Effector CD4-positive, alpha-beta T cell (primary cell): ENCODE measurements at places on chromosomes 11 and 22.

- DNase-seq: no peak
These were observed 95.5 kb downstream of the RPL27A start for GRCh38 chr11:8777907-8778767.

GRCh38 chr11:91560434-91560833 is 664.2 kb upstream of the FAT3 start:
- DNase-seq: no peak

- no peak for DNase-seq
These were observed 30.6 kb upstream of the TSKU start for GRCh38 chr11:76752321-76753143.

DNA sequence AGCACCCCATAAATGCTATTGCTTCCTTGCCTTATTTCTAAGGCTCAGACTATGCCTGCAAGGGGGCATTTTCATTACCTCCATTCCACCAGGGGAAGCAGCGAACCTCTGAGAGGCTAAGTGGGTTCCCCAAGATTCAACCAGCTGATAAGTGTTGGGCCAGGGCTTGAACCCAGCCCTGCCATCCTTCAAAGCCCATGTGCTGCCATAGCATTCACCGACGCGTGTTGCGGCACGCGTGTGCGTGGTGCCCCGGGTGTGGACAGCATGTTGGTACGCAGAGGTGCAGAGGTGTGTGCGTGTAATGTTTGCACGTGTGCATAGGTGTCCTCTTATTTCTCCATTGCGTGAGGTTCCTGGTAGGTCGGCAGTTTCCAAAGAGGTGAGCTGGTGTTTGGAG is 66.0 kb upstream of the PPARA start:
- no peak for DNase-seq

GRCh38 chr11:115550291-115551059 is 46.3 kb upstream of the CADM1 start:
- DNase-seq: no peak

DNA sequence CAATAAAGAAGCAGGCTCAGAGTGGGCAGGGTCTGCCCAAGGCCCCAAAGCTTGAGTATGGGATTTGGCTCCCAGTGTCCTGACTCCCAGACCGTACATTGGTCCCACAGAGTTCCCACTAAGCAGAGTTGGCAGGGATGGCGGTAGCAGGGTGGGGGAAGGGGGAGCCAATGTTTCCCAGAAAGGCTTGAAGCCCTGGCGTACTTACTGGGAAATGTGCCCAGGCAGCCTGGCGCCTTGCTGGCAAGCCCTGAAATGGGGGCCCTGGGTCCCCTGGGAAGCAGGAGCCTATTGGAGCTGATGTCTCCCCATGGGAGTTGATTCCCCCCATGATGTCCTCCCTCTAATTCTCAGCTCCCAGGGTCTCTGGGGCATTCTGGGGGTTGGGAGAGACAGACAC is 9.3 kb downstream of the ARHGEF17 start:
- DNase-seq: no peak

DNA sequence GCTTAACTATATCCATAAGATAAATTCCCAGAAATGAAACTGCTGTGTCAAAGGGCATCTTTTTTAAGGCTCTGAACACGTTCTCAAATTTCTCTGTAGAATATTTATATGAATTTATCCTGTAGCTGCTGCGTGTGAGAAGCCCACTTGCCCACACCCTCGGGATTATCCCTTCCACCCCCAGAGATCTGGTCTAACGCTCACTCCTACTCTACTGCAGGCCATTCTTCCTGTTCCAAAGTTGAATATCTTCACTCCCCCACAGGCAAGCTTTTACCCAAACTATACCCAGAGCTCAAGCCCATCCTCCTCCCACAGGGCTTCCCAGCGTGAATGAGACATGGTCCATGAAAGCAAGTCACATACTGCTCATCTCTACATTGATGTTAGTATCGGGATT is 24.9 kb downstream of the SIAE start:
- no peak for DNase-seq

GRCh38 chr11:92269021-92269420 is 44.4 kb downstream of the FAT3 start:
- no peak for DNase-seq

DNA sequence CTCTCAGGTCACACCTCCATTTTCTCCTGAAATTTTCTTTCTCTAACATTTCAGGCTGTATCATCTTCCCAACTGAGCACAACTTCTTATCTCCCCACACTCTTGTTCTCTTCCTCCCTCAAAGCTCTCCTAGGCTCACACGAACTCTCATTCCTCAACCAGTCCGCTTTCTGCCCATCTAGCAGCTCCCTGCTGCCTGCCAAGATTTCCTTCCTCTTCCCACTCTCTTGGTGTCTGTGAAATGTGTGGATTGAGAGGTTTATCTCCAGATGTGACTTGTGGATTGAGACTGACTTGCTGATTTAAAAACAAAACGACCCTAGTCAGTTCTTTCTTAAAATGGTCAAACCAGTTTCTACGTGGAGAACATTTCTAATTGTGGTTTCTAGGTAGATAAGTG is 106.3 kb downstream of the MTNR1B start:
- no peak for DNase-seq

GRCh38 chr11:27635567-27636037 is 64.7 kb downstream of the BDNF start:
- no peak for DNase-seq

DNA sequence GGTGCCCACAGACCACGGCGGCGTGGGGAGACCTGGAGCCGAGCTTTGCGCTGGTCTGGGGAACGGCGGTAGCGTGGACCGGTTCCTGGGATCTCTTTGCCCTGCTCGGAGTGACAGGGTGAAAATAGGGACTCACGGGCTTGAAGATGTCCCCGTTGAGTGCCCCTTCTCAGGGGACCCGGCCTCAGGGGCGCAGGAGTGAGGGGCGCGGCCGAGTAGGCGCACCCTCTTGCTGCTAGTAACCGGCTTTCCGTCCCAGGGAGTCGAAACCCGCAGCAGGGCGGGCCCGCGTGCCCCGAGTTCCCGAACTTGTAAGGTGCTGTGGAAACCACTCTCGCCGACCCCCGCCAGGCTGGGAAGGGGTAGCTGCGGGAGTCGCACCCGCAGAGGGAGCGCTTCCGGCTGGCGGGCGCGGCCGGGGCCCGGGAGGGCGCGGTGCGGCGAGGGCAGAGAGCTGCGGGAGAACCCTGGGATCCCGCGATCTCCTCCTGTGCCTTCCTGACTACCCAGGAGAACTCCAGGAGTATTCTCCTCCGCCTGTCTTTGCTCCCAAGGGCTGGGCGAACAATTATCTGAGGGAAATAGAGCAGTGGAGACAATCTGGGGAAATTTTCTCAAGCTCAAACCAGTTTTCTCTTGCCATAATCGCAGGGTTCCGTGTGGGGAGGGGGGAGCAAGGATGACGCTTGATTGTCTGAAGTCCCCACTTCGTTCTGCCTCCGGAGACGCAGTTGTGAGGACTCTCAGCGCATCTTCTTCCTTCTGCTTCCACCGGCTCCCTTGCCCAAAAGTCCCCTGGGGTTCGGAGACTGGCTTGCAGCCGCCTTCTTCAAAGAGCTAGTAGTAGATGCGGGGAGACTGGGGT is 666 bp downstream of the NELL1 start:
- DNase-seq: no peak

DNA sequence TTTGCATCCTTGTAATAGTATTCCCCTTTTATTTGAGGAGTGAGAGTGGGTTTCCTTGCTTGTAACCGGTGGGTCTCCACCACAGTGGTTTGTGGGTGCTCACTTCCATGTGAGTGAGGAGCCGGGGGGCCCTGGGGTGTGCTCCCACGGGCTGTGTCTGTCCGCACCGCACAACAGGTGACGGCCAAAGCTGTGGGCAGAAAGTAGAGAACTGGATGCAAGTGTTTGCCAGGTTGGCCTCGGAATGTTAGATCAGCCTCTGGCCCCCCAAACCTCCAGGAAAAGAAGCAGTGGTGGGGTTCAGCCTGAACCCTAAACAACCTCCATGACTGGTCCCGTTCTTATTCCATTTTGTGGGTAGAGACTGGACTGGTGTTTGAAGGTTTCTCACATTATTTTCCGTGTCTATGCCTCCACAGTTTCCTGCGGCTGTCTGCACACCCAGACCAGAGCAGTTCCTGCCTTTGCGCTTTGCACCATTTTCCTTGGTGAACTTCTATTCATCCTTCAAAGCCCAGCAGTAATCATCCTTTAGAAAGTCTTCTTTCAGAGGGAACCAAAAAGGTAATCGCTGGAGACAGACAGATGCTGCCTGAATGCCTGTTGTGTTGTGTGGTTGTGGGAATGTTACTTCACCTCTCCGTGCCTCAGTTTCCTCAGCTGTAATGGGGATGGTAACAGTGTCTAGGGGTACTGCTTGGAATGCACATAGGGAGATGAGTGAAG is 77.2 kb downstream of the MYEOV start:
- no peak for DNase-seq

DNA sequence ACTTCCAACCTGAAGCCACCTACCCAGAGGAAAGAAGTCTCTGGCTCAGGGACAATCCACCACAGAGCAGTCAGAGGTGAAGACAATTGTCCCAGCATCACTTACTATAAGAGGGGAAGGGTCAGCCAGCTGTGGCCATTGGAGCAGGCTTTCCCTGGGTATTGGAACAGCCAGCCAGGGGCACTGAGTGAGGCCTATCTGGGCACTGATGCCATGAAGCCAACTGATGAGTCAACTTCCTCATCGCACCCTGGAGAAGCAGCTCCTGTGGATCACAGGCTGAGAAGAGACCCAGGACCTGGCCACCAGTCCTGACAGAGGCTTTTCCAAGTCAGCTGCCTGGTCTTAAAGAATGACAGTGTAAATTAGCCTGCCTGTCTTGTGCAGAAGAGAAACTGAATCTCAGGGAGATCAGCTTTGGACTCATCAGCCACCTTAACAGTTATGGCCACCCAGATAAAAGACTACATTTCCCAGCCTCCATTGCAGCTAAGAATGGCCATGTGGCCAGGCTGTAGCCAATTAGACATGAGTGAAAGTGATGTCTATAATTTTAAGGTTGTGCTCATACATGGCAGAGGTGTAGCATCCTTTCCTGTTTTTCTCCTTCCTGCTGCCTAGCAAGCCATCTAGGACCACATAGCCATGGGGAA is 19.0 kb downstream of the CHST1 start:
- DNase-seq: no peak

DNA sequence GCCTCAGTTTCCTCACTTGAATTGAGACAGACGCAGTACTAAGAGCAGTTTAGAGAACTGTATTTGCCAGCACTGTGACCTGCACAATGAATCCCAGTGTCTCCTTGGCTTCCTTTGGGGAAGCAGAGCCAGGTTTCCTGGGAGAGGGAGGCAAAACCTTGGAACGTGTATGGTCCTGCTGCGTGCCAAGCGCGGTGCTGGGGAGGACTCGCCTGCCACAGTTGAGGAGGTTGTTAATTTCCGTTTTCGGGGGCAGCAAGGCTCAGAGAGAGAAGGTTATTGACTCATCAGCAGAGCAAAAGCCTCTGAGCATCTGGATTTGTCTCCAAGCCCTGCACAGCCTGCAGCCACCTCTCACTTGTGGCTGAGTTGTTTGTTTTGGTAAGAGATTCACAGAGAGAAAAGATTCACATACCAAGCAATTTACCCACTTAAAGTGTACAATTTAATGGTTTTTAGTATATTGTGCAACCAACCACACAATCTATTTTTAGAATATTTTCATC is 10.8 kb downstream of the SYT12 start:
- no peak for DNase-seq

GRCh38 chr22:45450921-45451651 is 37.6 kb downstream of the RIBC2 start:
- no peak for DNase-seq

GRCh38 chr11:14242187-14242586 is 116.8 kb downstream of the RRAS2 start:
- DNase-seq: no peak
